Glomerular endothelial cell (primary cell): ENCODE measurements at places on chromosomes 1 and 21. TPM values are rescaled to one million over a fixed set of nuclear protein-coding genes. Genes with fewer than 3 reads are reported as not detected.

Gene MEF2D
- total RNA-seq, result 41.5 and 67.0 TPM in 2 replicates

Gene ADORA1
- 8.6 TPM in 1 of 2 replicates, not detected in the other for total RNA-seq

Gene SYNC
- total RNA-seq, result 17.6 and 23.9 TPM in 2 replicates

Gene PLOD1
- total RNA-seq, result 626 and 680 TPM in 2 replicates

Gene PROX1
- total RNA-seq, result 1.3 and 2.5 TPM in 2 replicates

Gene DYRK3
- 13.3 and 15.8 TPM in 2 replicates for total RNA-seq

Gene RIPK4
- total RNA-seq, result 1.9 and 5.7 TPM in 2 replicates

Gene TAS1R1
- not detected in 2 replicates for total RNA-seq

Gene SLC2A5
- total RNA-seq, result 0.18 TPM in 1 of 2 replicates, not detected in the other

Gene OR6P1
- not detected in 2 replicates for total RNA-seq

Gene SH2D5
- total RNA-seq, result 2.3 and 3.2 TPM in 2 replicates

Gene TNFSF4
- 11.7 and 47.3 TPM in 2 replicates for total RNA-seq

Gene GUCA2A
- total RNA-seq, result not detected in 2 replicates

Gene PKP1
- total RNA-seq, result 0.15 and 0.47 TPM in 2 replicates

Gene SLC22A15
- total RNA-seq, result under 0.01 and 0.10 TPM in 2 replicates

Gene CHI3L2
- total RNA-seq, result not detected in 2 replicates

Gene AIRE
- not detected in 2 replicates for total RNA-seq

Gene CELA3A
- not detected in 2 replicates for total RNA-seq

Gene PLA2G5
- total RNA-seq, result 0.70 TPM in 1 of 2 replicates, not detected in the other

Gene CLEC20A
- not detected in 2 replicates for total RNA-seq

Gene LHX8
- total RNA-seq, result not detected in 2 replicates

Gene ZSCAN20
- total RNA-seq, result 7.6 and 8.1 TPM in 2 replicates

Gene AK4
- total RNA-seq, result 21.5 and 24.7 TPM in 2 replicates

Gene MX2
- 1.0 and 12.4 TPM in 2 replicates for total RNA-seq

Gene HOOK1
- 0.23 and 1.6 TPM in 2 replicates for total RNA-seq

Gene AMY1B
- not detected in 2 replicates for total RNA-seq

Gene RRP1
- total RNA-seq, result 18.5 and 27.4 TPM in 2 replicates

Gene KIF2C
- total RNA-seq, result 4.7 and 10.3 TPM in 2 replicates

Gene NTMT2
- total RNA-seq, result not detected in 2 replicates

Gene SPATA45
- not detected in 2 replicates for total RNA-seq

Gene MARCKSL1
- total RNA-seq, result 355 and 455 TPM in 2 replicates

Gene LPAR3
- 0.06 TPM in 1 of 2 replicates, not detected in the other for total RNA-seq

Gene CRYBG2
- under 0.01 TPM in 1 of 2 replicates, not detected in the other for total RNA-seq

Gene GUCA2B
- not detected in 2 replicates for total RNA-seq

Gene SFN
- total RNA-seq, result 4.2 TPM in 1 of 2 replicates, not detected in the other

Gene CFAP74
- total RNA-seq, result not detected in 2 replicates

Gene CCDC181
- total RNA-seq, result 0.41 and 0.58 TPM in 2 replicates

Gene CDC7
- total RNA-seq, result 2.7 and 3.4 TPM in 2 replicates

Gene RTCA
- 28.4 and 35.1 TPM in 2 replicates for total RNA-seq

Gene EPHA2
- 155 and 197 TPM in 2 replicates for total RNA-seq

Gene MANEAL
- 1.1 and 2.2 TPM in 2 replicates for total RNA-seq

Gene GJA9
- total RNA-seq, result not detected in 2 replicates

Gene DOCK7
- total RNA-seq, result 23.6 and 33.6 TPM in 2 replicates

Gene RAP1GAP
- 0.82 TPM in 1 of 2 replicates, not detected in the other for total RNA-seq

Gene GPR61
- not detected in 2 replicates for total RNA-seq

Gene S100A7A
- not detected in 2 replicates for total RNA-seq

Gene CYP4A11
- total RNA-seq, result not detected in 2 replicates

Gene NBPF11
- total RNA-seq, result 4.2 and 7.4 TPM in 2 replicates

Gene NID1
- total RNA-seq, result 195 and 321 TPM in 2 replicates

Gene CTH
- 1.8 and 3.3 TPM in 2 replicates for total RNA-seq

Gene ELAPOR1
- total RNA-seq, result 0.29 and 0.41 TPM in 2 replicates

Gene AIM2
- total RNA-seq, result not detected in 2 replicates

Gene SAMSN1
- total RNA-seq, result 0.15 and 0.23 TPM in 2 replicates

Gene RUNX3
- total RNA-seq, result 0.06 TPM in 1 of 2 replicates, not detected in the other

Gene TAL1
- 20.4 and 23.2 TPM in 2 replicates for total RNA-seq
